ENCODE measurements at places on chromosomes 16 and 17.

GRCh38 chr16:29898804-29899515, 390 bp downstream of the SEZ6L2 start:
- DNase-seq, result no peak

DNA sequence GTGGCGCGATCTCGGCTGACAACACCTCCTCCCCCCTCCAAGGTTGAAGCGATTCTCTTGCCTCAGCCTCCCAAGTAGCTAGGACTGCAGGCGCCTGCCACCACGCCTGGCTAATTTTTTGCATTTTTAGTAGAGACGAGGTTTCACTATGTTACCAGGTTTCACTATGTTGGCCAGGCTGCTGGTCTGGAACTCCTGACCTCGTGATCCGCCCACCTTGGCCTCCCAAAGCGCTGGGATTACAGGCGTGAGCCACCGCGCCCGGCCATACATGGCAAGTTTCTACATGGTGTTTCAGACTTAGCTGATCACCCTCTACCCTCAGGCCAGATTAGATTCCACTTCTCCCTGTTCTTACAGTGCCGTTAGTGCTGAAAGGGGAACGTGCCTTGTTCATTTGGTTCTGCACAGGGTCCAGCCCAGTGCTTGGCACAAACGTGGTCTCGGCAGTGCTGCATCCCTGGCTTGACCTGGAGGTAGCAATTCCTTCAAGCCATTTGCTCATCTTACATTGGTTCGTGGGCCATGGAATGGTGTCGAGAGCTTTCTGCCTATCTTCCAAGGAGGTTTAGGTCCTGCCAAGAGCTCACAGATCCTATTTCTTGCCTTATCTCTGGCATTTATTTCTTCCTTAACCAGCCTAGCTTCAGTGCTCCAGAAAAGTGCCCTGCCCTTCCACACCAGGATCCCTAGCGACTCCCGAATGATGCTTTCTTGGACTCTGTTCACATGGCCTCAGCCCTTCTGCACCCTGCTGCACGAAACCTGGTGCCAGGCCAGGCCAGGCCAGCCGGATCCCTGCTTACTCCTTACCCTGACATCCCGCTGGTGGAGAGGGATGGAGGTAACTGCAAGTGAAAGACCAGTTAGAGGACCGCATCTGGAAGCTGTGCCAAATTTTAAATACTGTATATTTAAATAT, 14.8 kb upstream of the AURKB start:
- no peak for DNase-seq

GRCh38 chr16:46857368-46857945, 26.5 kb upstream of the C16orf87 start:
- no peak for DNase-seq

DNA sequence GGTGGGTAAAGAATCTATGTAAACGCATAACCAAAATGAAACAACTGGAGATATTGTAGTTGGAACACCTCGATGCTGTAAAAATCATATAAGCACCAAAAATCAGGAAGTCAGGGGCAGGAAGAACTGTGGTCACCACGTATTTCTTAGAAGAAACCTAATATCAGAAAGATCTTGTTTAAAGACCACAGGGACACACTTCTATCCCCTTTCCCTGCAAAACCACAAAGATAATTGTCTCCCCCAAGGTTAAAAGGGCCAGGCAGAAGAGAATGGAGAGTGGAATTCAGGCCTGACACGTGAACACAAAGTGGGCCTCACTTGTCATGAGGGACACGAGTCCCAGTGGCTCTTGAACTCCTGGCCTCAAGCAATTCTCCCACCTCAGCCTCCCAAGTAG, 68.1 kb downstream of the GSG1L start:
- no peak for DNase-seq

- peak; percentile 32 for DNase-seq
Observed at GRCh38 chr17:57671667-57672632, 73.1 kb downstream of the CCDC182 start.

GRCh38 chr16:84820305-84820684, 510 bp downstream of the CRISPLD2 start:
- DNase-seq, result no peak

DNA sequence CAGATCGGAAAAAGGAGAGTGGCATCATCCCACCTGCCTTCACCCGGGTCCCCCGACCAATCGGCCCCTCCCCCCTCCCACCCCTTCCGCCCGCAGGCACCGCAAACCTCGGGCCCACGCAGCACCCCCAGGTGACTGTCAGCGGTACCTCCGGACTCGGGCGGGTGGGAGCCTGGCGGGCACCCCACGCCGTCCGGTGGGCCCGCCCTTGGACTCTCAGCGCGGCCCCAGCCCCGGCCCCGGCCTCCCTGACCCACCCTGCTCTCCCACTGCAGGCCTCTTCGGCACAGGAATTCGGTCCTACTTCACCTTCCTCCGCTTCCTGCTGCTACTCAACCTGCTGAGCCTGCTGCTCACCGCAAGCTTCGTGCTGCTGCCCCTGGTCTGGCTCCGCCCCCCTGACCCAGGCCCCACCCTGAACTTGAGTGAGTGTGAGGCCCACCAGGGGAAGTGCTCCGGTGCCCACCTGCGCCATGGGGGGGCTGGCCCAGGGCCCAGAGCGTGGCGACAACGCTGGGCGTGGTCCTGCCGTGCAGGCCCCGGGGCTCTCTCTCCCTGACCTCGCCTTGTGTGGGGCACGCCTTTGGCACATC, 1.6 kb downstream of the TMC8 start:
- DNase-seq, result no peak

GRCh38 chr16:79154086-79154485, 446.5 kb downstream of the MAF start:
- DNase-seq, result no peak

GRCh38 chr16:64543441-64543840, 578.4 kb downstream of the CDH11 start:
- DNase-seq, result no peak

DNA sequence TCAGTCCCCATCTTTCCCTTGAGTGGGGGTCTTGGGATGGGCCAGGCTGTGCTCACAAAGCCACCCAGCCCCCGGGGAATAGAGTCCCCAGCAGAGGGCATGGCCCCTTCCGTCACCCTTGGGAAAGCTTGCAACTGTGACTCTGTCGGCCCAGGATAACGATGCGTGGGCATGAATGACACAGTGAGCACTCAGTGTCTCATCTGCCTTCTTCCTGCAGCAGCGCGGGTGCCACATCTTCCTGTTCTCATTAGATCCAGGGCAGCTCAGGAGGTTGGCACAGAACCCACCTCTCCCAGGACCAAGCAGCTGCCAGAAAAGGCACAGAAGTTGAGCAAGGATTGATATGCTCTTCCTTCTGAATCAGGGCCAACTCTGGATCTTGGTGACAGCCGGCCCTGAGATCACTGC, 84.7 kb downstream of the MRC2 start:
- no peak for DNase-seq

DNA sequence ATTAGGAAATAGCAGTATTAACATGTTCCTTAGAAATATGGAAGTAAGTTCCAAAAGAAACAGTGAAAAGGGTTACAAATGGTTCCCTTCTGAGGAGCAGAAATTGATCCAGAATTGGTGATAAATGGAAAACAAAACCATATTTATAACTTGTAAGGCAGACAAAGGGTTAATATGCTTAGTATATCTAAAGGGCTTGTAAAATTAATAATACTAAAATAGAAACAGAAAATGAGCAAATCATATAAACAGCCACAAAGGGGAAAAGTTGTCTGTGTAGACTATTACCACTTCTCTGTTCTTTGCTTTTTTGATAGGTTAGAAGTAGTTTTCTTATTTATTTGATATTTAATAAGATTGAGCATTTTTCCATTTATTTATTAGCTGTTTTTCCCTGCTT, 64.4 kb downstream of the NFATC3 start:
- no peak for DNase-seq
